ENCODE measurements at places on chromosomes 2 and 18. TPM values are rescaled to one million over a fixed set of nuclear protein-coding genes. Genes with fewer than 3 reads are reported as not detected.
A peak's percentile ranks its signal among the peaks of the same experiment; 100 is the strongest.

The TMEM17 gene
- 2.0 TPM for total RNA-seq

DNA sequence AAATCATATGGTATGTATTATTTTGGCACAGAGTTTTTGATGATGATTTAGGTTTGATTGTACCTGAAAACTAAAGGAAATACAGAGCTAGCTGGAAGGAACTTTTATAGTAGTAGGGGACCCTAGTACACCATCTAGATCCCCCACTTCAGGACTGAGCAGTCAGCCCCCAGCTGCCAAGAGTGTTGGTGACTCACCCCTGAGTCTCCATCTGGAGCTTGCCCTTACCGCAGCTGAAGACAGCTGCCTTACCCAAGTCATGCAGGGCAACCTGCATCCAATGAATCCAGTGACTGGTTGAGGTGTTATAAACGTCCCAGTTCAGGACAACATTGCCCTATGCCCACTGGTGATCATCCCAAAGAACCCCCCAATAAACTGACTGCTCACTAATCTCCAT lies 15.3 kb downstream of the PMS1 start:
- DNase-seq, result no peak

- no peak for DNase-seq
Measured at GRCh38 chr2:231966886-231967285, 5.4 kb downstream of the DIS3L2 start.

GRCh38 chr2:27715318-27716210 lies 51.9 kb downstream of the SLC4A1AP start:
- DNase-seq, result peak; percentile 58

- DNase-seq, result no peak
Measured at GRCh38 chr2:55585451-55586080, 31.9 kb downstream of the PPP4R3B start.

The DNAJB2 gene
- total RNA-seq, result 93.6 TPM

DNA sequence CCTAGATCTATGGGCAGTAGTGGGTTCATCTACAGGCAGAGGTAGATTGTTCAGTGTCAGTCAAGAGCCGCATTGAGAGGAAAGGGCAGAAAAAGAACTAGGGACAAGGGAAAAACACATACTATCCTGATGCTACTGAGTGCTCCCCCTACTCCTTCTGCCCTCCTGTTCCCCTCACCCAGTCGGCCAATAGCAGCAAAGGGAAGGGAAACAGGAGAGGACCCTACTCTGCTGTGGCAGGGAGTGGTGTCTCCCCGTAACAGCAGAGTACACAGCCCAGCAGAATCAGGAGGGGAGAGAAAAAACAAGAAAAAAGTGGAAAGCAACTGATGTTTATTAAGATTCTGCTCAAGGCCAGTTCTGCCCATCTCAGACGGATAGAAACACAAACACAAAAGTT lies 136.1 kb upstream of the CCDC150 start:
- DNase-seq, result no peak

The RNF144A gene
- total RNA-seq, result 15.2 TPM

- DNase-seq, result no peak
Measured at GRCh38 chr2:196224756-196225155, 53.4 kb upstream of the STK17B start.

DNA sequence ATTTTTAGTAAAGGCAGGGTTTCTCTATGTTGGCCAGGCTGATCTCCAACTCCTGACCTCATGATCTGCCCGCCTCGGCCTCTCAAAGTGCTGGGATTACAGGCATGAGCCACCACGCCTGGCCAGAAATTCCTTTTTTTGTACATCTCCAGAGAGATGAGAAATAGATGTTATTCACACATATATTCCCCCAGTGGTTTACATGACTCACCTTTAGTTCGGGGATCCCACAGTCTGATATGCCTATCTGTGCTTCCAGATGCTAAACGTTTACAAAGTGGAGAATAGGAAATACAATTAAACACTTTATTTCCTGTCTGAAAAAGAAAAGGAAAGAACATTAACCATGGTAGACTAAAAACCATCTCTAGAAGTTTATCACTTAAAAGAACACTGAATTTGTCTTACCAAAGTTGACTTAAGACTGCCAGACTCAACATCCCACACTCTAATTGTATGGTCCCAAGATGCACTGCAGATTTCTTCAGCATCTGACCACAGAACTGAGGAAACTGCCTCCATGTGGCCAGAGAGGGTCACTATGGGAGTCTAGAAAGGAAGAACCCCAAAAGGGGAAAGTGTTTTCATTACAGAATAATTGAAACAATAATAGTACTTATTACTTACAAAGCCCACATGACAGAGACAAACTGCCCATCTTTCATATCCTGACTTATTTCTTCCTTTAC lies 12.6 kb upstream of the ICA1L start:
- no peak for DNase-seq

DNA sequence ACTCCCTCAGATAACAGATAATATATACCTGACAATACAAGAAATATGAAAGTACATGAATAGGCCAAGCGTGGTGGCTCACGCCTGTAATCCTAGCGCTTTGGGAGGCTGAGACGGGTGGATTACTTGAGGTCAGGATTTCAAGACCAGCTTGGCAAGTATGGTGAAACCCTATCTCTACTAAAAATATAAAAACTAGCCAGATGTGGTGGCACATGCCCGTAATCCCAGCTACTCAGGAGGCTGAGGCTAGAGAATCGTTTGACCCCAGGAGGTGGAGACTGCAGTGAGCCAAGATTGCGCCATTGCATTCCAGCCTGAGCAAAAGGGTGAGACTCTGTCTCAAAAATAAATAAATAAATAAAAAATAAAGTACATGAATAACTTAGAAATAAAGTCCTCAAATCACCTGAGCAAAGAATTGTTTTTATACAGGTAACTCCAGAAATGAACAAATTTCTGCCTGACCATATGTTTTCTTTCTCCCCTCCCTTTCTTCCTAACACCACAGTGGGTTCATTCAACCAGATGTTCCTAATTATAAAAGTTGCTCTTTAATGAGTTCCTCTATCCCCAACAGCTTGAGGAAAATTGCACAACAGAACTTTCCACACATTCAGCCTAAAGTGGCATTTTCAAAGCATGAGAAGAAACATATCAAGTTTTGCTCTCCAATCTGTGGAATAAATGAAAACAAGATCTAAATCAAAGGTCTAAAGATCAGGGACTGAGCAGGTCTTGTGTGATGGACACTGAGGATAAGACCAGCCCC lies 33.6 kb upstream of the AP1S3 start:
- DNase-seq, result no peak

The SP140 gene
- 2.7 TPM for total RNA-seq

The CREG2 gene
- total RNA-seq, result 1.8 TPM

- peak; percentile 46 for DNase-seq
Measured at GRCh38 chr2:97995026-97995733, 568 bp downstream of the TMEM131 start.

GRCh38 chr2:231297108-231297908 lies 98.2 kb upstream of the B3GNT7 start:
- DNase-seq, result peak; percentile 58

The DNAH6 gene
- total RNA-seq, result 2.2 TPM

DNA sequence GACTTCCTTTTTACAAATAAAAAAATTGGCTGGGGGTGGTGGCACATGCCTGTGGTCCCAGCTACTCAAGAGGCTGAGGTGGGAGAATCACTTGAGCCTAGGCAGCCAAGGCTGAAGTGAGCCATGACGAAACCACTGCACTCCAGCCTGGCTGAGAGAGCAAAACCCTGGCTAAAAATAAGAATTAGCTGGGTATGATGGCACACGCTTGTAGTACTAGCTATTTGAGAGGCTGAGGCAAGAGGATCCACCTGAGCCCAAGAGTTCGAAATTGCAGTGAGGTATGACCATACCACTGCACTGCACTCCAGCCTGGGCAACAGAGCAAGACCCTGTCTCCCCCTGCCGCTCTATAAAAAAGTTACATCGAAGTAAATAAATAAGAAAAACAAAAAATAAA lies 33.7 kb downstream of the GFPT1 start:
- no peak for DNase-seq

GRCh38 chr2:27049422-27050280 lies 1.8 kb upstream of the AGBL5 start:
- DNase-seq, result peak; percentile 57

GRCh38 chr2:28972778-28973335 lies 8.2 kb upstream of the TOGARAM2 start:
- no peak for DNase-seq

DNA sequence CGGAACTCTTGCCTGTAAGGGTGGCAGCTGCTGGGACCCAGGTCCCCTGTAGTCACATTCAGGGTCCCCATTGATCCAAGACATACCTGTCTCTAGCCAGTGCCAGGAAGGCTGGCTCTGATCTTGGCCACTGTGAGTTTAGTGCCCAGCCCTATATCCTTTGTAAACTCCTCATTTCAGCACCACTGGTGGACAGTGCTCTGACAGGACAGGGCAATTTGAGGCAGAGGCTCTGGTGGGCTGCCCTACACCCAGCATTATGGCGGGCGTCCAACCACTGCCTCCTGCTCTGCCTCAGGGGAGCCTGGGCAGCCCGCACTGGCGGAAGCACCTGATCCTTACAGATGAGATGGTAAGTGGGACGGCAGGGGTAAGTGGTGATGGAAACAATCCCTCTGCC lies 55.2 kb upstream of the MGAT4A start:
- DNase-seq, result no peak

The FRZB gene
- 11.8 TPM for total RNA-seq

The C1QL2 gene
- not detected for total RNA-seq

- DNase-seq, result no peak
Measured at GRCh38 chr2:278312-278926, 9.5 kb downstream of the ALKAL2 start.

The RAB6C gene
- total RNA-seq, result 0.34 TPM

DNA sequence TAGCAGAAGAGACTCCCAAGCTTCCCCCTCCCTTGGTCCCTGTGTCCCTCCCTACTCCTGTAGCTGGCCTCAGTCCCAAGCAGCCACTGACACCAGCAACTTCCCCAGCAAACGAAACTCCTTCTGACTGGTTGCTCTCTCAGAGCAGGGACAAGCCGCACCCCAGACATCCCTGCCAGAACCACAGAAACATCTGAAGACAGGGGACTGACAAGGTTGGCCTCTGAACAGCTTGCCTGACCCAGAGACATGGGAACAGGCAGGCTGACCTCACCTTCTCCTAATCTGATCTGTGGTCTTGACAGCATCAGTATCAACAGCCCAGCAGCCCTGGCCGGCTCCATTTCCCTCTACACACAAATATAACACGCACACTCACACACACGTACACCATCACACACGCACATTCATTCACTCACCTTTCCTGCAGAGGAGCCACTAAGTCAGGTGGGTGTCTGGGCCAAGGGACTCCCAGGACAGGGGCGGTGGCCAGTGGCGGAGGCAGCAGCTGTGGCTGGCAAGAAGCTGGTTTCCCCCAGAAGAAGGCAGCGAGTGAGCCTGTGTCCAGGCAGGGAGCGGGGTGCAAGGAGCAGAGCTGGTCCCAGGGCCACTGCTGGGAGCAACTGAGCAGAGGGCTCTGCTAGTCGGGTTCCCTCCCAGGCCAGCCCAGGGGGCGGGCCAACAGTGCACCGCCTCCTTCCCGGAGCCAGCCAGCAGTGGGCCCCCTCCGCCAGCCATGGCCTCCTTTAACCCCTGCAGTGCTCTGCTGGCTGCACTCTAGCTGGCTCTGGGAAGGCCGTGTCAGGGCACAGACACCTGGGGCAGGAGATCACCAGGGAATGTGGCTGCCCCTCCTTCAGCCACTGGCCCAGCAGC lies 59.1 kb downstream of the TNS1 start:
- peak; percentile 87 for DNase-seq

DNA sequence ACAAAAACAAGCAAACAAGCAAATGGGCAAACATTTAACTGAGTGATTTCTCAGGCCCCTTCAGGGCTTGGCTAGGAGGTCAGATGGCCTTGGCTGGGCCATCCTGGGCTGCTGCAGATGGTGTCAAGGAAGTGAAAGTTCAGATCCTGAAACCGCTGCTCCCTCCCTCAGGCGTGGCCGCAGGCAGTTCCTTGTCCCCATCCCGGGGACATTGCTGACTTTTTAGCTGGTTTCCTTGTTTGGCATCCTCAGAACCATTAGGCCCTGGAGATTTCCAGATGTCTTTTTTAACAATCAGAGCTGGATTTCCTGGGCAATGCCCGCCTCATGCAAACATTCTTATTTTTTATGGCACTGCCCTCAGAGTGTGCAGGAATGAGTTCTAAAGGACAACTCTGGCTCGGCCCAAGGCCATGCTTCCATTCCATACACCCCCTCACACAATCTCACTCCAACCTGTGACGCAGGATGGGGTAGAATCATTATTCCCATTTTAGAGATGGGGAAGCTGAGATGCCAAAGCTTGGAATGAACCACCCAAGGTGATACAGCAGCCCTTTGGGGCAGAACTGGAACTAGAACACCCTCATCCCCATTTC lies 86.1 kb upstream of the ZCCHC2 start:
- no peak for DNase-seq

- no peak for DNase-seq
Measured at GRCh38 chr2:33291278-33292013, 185.0 kb upstream of the RASGRP3 start.

GRCh38 chr2:187966924-187967323 lies 324.8 kb upstream of the GULP1 start:
- no peak for DNase-seq

DNA sequence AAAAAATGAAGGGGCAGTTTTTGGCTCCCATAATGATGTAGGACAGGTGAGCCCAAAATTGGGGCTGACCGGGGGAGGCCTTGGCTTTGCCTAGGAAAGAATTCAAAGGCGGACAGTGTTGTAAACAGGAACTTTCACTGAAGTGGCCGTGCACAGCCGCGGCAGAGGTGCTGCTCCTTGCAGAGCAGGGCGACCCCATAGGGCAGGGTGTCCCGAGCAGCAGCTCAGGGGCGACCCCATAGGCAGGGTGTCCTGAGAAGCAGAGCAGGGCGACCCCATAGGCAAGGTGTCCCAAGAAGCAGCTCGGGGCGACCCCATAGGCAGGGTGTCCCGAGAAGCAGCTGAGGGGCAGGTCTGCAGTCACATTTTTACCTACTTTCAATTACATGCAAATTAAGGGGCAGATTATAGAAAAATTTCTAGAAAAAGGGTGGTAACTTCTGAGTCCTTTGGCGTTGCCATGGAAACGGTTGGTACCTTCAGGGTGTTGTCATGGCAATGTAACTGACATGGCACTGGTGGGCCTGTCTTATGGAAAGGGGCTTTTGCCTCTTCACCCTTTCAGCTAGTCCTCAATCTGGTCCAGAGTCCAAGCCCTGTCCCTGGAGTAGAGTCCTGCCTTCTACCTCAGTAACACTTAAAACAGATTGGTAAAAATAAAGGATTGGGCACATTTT lies 134.5 kb downstream of the FBXO15 start:
- no peak for DNase-seq

- no peak for DNase-seq
Measured at GRCh38 chr2:143344780-143345179, 215.6 kb downstream of the ARHGAP15 start.

- no peak for DNase-seq
Measured at GRCh38 chr2:207935121-207935990, 90.0 kb downstream of the PLEKHM3 start.

The FSHR gene
- not detected for total RNA-seq

All from ureter (tissue), 1 donor.